ENCODE measurements at places on chromosomes 7 and 10.

- DNase-seq = no peak
These were observed 1.8 kb downstream of the NPS start for GRCh38 chr10:127550861-127551260.

DNA sequence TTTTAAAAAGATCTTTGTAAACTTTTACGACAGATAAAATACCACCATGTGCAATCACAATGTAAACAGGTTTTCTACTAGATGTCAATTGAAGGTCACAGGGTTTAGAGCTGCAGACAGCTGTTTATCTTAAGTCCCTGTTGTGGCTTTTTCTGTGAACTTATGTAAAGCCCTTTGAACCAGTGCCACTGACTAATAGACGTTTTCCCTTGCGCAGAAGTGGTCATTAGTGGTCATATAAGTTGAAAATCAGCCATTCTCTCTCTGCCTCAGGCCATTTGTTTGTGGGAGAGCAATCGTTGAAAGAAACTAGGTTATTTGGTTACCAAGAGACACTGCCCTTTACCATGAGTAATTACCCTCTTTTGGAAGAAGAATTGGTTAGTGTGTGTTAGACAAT is 23.9 kb downstream of the CACNB2 start:
- DNase-seq = no peak

- DNase-seq = no peak
These were observed 2.5 kb upstream of the TMEM178B start for GRCh38 chr7:141071260-141071854.

DNA sequence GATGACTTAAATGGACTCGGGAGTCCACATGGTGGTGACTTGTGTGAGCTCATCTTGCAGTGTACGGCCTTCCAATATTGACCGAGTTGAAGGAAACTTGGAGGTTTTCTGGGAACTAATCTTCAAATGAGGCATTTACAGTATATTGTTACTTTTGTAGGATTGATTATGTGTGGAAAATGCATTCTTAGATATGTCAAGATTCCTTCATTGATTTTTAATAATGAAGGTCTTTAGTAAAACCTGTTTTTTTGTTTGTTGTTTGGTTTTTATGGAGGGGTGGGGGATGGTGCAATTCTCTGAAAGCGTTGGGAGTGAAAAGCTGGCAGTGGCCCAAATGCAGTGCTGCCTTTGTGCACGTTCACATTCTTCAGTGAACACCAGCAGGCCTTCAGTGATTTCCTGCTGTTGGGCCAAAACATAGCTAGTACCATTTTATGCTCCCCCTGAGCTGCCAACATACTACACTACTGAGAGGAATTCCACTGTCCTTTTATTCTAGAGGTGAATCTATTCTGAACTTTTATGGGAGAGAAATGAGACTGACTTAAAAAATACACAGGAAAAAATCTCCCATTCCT is 50.4 kb downstream of the CCNY start:
- no peak for DNase-seq

DNA sequence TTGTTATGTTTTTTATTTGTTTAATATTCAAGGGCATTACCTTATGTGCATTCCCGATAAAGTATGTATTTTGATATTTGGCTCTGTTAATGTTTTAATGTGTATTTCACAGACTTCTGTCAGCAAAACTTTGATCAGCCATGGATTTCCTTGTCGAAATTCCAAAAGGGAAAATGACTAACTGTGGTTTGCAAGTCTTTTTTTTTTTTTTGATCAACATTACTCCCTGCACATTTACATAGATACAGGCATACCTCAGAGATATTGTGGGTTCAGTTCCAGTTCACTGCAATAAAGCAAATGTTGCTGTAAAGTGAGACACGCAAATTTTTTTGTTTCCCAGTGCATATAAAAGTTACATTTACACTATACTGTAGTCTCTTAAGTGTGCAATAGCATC is 351.9 kb downstream of the CXCL12 start:
- no peak for DNase-seq

- DNase-seq = peak; percentile 11
These were observed 537 bp downstream of the FOXK1 start for GRCh38 chr7:4682621-4683042.

DNA sequence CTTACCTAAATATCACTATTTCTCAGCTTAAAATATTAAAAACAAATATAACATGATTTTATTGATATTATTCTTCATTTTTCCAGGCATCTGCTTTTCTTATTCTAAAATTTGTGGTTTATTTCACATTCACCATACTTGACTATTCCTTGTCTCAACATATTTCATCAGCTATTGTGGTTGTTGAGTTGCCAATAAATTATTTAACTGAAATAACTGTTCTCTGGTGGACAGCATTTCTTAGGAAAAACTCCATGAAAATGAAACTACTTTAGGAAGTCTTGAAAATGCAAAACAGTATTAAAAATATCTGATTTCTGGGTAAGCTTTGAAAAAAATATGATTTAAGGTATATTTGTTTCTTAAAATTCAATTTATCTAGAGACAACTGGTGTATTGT is 122.9 kb upstream of the SEMA3A start:
- DNase-seq = no peak

GRCh38 chr10:123354521-123354920 is 200.3 kb downstream of the BUB3 start:
- DNase-seq = no peak

DNA sequence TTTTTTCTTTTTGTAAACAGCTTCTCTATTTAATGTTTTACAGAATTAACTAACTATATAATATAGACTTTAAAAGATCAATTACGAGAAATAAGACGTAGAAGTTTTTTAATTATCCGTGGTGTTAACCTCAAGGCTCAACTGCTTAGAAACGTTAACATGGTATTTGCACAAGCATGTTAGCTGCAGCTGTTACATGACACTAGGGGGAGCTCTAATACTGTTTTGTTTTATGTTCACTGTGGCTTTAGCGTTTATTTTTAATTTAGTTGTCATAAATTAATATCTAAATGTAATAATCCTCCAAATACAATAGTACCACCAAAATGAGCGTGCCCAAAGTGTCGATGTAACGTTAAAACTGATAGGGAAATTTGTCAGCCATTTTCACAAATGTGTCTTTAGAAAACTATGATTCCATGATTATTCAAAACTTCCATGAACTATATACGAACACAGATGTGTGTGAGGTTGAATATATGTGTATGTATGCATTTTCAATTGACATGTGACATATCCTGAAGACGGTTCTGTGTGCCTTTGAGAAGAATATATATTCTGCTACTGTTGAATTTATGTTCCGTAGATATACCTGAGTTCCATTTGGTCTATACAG is 828.8 kb upstream of the MBL2 start:
- no peak for DNase-seq

DNA sequence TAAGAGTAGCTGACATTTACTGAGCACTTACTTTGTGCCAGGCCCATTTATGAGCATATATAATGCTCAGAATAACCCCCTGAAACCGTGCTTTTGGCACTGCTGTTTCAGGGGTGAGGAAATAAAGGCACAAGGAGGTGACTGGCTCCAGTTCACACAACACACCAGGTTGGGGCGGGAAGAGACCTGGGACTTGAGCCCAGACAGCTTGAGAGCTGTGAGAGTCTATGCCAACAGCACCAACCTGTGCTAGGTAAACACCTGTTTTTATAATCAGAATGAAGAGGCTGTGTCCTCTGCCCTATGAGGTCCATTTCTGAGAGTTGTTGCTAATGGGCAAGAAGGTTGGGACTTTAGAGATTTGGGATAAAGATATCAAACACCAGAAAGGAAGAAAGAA is 8.8 kb upstream of the AZGP1 start:
- no peak for DNase-seq

DNA sequence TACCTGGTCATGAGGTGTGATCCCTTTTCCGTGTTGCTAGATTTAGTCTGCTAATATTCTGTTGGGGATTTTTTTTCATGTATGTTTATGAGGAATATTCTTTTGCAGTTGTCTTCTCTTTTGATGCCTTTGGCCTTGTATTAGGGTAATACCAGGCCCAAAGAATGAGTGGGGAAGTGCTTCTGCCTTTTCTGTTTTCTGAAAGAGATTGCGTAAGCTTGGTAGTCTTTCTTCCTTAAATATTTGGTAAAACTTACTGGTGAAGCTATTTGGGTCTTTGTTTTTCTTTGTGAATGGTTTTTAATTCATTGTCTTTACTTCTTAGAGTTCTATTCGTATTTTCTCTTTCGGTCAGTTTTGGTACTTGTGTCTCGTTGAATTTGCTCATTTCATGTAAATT is 51.1 kb downstream of the SHH start:
- DNase-seq = no peak

GRCh38 chr10:83078645-83079044 is 1060.7 kb upstream of the GHITM start:
- DNase-seq = no peak

DNA sequence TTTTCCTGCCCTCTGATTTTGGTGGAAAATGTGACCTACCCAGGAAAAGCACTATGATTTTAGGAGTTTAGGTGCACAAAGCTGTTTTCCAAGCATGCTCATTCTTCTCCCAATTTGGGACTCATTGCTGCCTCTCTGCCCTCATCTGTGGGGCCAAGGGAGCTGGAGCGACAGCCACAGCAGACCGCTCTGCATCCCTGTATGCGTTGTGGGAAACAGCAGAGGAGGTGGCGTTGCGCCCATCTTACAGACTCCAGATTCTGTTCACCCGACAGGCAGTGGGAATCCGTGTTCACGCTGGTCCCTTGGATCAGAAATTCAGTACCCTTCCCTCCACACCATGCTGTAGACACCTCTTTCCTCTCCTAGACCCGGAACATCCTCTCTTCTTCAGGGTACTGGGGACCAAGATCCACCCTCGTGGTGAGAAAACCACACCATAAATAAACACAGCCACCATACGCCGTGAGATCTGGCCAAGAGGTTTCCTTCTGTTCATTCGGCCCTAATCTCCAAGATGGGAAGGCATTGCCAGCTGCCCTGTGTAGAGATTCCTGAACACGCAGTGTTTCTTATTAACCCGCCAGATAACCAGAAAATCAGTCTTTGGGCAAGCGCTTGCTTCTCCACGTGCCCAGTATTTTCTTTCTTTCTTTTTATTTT is 87.9 kb downstream of the CUX1 start:
- no peak for DNase-seq

- DNase-seq = no peak
These were observed 174.6 kb upstream of the ITGB1 start for GRCh38 chr10:33132626-33133025.

DNA sequence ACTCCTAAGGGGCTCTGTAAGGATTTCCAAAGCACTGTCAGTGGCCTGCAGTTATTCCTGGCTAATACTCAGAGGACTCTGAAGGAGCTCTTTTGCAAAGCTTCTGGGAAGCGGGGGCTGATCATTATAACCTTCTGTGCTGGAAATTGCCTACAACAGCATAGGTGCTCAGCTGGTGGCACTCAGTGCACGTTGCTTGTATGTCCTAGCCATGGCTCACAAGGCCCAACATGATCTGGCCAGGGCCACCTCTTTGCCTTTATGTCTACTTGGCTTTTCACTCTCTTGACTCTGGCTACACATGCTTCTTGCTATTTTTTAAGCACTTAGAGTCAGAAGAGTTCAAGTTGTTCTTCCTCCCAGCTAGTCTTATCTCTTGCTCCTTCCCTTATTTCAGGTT is 17.5 kb downstream of the LAMB4 start:
- no peak for DNase-seq

DNA sequence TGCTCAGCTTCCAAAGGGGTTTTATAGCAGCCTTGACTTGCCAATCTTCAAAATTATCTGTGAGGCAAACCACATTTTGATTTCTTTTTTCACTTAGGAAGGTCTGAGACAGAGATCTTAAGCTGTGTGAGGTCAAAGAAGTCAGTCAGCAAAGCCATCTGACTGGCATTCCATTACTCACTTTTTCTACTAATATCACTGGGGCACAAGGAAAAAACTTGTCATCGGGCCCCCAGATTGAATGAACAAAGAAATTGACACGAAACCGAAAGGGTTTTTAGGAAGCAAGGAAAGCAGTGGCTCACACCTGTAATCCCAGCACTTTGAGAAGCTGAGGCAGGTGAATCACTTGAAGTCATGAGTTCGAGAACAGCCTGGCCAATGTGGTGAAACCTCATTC is 78.5 kb upstream of the FRMD4A start:
- no peak for DNase-seq
